ENCODE measurements at places on chromosomes 2 and 18.

- no peak overlapping the region for H3K4me3 ChIP-seq
- DNase-seq = no peak
- no peaks in the 10 kb centered on the region for H3K4me1 ChIP-seq
- no peak overlapping the region for H3K27ac ChIP-seq
- H3K36me3 ChIP-seq = no peaks in the 10 kb centered on the region
Observed at GRCh38 chr2:51003345-51004192, 28.4 kb downstream of the NRXN1 start.

DNA sequence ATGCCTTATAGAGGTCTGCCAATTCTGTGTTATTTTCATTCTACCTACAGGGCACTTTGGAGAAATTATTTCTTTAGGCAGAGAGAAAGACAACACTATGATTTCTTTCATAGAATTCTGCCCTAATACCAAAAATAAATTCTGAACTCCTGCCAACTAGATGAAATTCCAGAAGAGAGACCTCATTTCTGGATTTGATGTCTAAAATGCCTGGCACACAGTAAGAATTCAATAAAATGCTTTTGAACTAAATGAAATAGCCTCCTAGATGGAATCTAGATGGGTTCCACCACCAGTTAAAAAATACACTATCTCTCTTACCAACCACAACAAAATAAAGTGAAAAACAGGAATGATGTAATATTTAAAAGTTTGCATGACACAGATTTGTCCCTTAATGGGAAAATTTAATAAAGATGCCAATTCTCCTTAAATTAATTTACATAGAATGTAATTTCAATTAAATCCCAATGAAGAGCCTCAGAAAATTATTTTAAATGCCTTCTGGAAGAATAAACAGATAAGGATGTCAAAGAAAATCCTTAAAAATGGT is 75.0 kb downstream of the OSBPL1A start:
- H3K27ac ChIP-seq = no peak overlapping the region
- DNase-seq = no peak
- no peak overlapping the region for H3K4me3 ChIP-seq

DNA sequence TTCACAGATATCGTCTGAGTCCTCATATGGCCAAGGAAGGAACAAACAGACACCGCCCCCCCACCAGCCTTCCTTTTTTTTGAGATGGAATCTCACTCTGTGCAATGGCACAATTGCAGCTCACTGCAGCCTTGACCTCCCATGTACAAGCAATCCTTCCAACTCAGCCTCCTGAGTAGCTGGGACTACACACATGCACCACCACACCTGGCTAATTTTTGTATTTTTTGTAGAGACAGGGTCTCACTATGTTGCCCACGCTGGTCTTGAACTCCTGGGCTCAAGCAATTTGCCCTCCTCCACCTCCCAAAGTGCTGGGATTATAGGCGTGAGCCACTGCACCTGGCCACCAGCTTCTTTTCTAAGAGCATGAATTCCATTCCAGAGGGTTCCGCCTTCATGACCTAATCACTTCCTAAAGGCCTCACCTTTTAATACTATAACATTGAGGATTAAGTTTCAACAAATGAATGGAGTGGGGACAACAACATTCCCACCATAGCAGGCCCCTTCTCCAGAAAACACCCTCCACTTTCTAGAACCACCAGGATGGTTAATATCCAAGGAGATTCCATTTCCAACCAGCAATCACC is 2.2 kb upstream of the TMBIM1 start:
- DNase-seq = no peak
- peaks cover 51% of the 10 kb centered on the region for H3K4me1 ChIP-seq
- H3K27ac ChIP-seq = peak overlapping the region; percentile 4

DNA sequence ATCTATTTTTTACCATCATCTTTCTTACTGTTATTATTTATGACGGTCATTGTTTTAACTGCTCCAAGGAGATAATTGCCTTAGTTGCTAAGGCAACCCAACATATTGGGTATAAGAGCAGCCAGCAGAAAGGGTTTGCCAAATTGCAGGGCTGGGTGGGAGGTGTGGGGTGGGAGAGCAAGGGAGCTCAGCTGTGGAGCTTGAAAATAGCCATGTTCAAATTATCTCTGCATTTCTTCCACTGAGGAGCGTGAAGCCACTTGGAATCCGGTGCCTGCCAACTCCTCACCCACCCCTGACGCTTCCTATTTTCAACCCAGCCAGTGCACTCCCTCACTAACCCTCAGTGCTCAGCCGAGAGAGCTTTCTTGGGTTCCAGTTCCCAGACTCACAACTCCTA is 60.8 kb downstream of the SETBP1 start:
- H3K27me3 ChIP-seq = no peaks in the 10 kb centered on the region
- no peaks in the 10 kb centered on the region for H3K36me3 ChIP-seq
- peaks cover 49% of the 10 kb centered on the region for H3K4me1 ChIP-seq
- no peak for DNase-seq
- H3K4me3 ChIP-seq = no peak overlapping the region

DNA sequence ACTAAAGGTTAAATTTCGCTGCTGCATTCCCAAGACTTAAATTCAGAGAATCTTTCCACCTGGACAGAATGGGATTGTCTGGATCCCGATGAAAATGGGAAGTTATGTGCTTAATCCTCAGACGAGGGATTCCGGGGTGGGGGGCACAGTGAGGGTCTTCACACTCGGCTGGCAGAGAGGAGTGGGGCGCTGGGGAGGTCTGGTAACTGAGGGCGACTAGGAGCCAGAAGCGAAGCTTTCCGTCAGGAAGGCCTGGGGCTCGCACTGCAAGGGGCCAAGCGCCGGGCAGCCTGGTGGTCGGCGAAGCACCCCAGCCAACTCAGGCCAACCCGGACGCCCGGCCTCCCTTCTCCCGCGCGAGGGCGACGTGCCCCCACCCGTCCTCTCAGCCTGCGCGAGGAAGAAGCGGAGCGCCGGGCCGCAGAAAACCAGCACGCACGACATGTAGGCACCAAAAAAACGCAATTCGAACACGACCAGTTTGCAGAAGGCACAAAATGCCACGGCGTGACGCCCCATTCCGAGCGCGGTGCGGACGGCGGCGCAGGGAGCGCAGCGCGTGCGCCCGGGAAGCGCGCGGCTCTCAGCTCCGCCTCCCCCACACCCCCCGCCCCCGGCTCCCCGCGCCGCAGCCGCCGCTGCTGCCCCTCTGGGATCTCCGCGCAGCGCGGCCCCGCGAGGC is 188.1 kb downstream of the ZEB2 start:
- H3K4me3 ChIP-seq = peak overlapping the region; percentile 85
- no peaks in the 10 kb centered on the region for H3K27me3 ChIP-seq

DNA sequence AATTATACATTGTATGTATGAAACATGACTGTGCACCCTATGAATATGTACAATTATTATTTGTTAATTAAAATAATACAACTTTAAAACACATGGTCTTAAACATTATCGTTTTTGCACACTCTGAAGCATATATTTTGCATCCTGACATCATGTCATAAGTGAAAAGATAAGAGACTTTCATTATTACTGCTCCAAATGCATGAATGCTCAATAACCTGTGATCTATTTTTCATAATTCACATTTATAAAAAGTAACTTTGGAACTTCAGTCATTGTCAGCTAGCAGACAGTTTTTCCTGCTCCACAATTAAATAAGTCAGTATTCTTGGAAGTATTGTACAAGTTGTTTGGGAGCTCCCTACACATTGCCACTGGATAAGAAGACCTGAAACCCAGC is 1.3 kb upstream of the ITPRIPL1 start:
- H3K27me3 ChIP-seq = peaks cover 72% of the 10 kb centered on the region
- no peak overlapping the region for H3K4me3 ChIP-seq
- no peak overlapping the region for H3K27ac ChIP-seq
- no peak for DNase-seq

- H3K4me1 ChIP-seq = no peaks in the 10 kb centered on the region
- peaks cover 87% of the 10 kb centered on the region for H3K27me3 ChIP-seq
- no peaks in the 10 kb centered on the region for H3K36me3 ChIP-seq
- DNase-seq = no peak
Observed at GRCh38 chr2:26569216-26570082, 71.7 kb downstream of the CIB4 start.

GRCh38 chr2:239206851-239207250 is 194.0 kb downstream of the HDAC4 start:
- H3K27me3 ChIP-seq = no peaks in the 10 kb centered on the region
- no peak for DNase-seq

- peaks cover 30% of the 10 kb centered on the region for H3K4me1 ChIP-seq
- H3K27ac ChIP-seq = peak overlapping the region; percentile 99
- H3K36me3 ChIP-seq = peaks cover 7% of the 10 kb centered on the region
- H3K4me3 ChIP-seq = peak overlapping the region; percentile 81
Observed at GRCh38 chr18:2570772-2571199, 519 bp downstream of the METTL4 start.

Data from left ventricle myocardium inferior (tissue), 1 donor.